ENCODE measurements at places on chromosomes 16 and 17. TPM values are rescaled to one million over a fixed set of nuclear protein-coding genes. Genes with fewer than 3 reads are reported as not detected.

DNA sequence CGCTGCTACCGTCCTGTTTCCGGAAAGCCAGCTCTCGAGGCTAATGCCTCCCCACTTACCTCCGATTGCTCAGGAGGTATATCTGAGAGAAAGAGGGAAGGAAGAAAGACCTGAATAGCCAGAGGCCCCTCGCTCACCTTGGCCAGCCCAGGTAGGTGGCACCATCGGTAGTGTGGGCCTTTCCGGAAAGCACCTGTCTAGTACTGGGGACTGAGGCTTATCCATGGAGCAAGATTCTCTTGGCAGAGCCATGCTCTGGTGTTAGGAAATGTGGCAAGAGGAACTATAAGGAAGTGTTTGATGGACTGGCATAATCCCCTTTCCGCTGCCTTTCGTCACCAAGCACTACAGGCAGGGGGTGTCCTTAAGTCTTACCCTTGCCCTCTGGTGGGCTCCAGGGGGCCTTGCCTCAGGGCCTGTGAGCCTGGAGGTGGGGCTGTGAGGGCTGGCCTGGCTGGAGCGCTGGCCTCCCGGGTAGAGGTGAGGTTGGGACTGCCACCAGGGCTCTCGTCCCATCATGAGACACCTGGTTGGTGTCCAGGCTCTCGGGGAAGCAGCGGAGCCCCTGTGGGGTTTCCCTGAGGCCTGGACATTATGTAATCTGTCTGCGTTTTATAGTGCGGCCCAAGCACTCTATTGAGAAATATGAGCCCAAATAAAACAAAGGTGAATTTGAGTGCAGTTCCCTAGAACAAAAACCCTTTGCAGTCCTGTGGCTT lies 2.9 kb downstream of the CMIP start:
- no peak for DNase-seq

Gene KRTAP9-2
- total RNA-seq: not detected

- peak; percentile 57 for DNase-seq
Measured at GRCh38 chr17:164303-165235, 16.9 kb downstream of the DOC2B start.

Gene HBQ1
- not detected for total RNA-seq

DNA sequence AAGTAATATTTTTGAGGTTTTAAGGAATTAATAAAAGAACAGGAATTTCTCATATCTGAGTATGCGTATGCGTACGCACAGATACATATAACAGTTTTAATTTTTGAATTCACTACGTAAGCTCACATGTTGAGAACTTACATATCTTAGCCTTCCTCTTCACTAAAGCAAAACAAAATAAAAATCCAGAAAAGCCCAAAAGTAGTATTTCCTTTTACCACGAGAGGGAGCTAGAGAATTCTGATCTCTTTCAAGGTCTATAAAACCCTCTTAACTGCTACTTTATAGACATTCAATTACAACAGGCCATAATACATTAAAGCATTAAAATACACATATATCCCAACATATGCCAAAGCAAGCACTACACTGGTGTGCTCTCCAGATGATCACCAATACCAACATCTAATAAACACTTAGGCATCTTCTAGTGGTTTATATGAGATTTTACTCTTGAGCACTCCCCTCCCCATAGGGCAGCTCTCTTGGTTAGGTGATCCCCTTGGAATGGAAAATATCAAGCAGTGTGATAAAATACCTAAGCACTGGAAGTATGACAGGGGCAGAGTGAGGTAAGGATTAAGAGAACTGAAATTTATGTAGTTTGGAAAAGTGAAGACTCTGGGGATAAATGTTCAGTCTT lies 94.0 kb downstream of the SKAP1 start:
- DNase-seq: no peak

Gene CDRT15
- not detected for total RNA-seq

DNA sequence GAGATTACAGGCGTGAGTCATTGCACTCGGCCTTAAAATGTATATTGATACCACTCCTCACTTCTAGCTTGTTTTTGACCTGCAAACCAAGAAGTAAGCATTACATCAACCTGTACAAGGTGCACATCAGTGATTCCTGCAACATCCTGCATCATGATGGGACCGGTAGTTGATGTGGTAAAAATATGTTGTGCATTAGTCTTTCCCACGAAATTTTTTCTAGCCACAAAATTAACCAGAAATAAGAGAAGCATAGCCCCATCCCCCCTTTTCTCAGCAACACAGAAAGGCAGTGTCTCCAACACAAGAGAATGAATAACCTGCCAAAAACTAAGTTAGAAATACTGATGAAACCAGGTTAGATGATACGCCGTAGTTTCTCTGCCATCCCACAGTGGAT lies 21.1 kb upstream of the NSMCE1 start:
- no peak for DNase-seq

Gene GGT6
- 21.3 TPM for total RNA-seq

Gene IL21R
- total RNA-seq: 1.2 TPM

Gene XAF1
- 54.4 TPM for total RNA-seq

DNA sequence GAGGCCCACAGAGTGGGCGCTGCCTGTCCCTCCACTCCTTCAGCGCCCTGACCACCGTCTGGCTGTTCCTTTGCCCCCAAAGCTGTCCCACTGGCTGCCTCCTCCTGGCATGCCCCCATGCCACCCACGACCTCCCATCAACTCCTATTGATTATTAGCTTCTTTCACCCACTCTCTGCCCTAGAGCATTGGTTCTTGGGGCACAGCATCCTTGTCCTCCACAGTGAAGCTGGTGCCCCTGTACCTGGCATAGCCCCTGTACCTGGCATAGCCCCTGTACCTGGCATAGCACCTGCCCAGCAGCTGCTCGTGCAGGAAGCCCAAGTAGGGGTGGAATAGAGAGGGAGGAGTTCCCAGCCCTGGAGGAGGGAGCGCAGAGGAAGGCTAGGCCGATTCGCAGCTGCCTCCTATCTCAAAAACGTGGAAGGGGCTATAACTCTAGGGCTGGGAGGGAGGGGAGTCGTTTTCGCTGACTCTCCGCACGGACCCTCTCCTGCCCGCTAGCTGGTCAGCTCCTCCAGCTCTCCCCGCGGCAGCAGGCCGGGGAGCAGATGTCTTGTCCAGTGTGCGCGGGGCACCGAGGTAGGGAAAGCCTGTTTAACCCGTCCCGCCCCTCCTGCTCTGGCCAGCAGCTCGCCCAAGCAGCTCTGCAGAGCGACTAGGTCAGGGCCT lies 5.7 kb upstream of the ACTG1 start:
- DNase-seq: no peak

DNA sequence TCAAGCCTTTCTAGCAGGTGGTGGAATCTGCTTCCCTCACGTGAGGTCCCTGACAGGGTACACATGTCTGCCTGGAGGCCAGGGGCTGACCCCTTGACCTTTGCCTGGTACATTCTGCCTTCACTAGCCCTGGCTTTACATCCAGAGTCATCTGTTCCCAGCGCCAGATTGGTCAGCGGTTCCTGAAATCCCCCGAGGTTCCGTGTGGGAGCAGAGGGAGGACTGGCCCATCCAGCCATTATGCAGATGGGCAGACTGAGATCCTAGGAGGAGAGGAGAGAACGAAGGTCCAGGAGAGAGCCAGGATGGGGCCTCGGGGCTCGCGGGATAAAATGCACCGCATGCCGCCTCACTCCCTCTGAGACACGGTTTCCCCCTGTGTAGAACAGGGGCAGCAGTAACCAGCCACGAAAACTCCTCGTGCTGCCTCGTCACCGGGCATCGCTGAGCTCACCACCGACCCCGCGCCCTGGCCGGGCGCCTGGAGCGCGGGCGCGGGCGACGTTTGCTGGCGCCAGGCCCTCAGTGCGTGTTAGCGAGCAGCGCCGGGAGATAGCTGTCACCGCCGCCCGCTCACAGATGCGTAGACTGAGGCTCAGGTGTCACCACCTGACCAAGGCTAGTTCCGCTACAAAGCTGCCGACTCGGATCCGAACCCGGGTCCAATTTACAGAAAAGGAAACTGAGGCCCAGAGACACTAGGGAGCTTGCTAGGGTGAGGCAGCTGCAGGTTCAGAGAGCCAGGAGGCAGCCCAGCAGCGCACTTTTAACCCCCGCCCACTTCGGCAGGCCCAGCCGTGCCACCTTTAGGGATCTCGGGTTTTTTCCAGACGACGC lies 811 bp upstream of the MAP2K3 start:
- no peak for DNase-seq

Gene UMOD
- total RNA-seq: 0.60 TPM

Gene CCDC144A
- 5.8 TPM for total RNA-seq

DNA sequence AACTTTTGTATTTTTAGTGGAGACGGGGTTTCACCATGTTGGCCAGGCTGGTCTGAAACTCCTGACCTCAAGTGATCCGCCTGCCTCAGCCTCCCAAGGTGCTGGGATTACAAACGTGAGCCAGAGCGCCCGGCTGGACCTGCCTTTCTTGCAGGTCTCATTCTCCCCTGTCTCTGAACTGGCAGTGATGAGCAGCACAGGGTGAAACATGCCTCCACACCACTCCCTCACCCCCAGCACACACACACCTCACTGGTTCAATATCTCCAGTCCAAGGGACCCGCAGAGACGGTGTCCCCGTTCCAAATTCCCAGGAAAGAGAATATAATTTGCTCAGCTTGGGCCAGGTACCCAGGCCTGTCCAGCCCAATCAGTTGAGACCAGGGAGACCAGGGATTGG lies 23.3 kb downstream of the SLC5A11 start:
- DNase-seq: no peak

DNA sequence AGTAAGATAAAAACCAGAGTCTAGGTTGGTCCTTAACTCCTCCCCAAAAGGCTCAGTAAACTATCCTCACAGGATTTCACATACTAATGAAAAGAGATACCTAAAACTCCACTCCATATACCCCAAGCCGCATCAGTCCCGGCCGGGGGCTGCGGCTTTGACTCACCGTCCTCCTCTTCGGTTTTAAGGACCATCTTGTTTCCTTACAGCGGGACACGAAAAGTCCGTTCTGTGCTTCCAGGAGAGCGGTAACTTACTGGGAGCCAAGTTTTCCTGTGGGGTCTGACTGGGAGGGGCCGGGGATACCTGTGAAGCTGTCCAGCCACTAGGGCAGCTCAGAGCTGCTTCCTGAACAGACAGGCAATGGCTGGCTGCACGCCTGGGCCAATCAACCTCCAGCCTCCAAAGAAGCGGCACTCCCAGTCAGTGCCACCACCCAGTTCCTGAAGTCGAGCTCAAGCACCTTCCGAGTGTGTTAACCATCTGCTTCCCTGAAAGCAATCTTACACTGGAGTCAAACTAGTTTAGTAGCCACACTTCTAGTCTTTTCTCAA lies 45.5 kb downstream of the CYTH1 start:
- DNase-seq: peak; percentile 88

Gene PSMD12
- 34.4 TPM for total RNA-seq

- no peak for DNase-seq
Measured at GRCh38 chr17:77833769-77834168, 124.7 kb upstream of the TNRC6C start.

DNA sequence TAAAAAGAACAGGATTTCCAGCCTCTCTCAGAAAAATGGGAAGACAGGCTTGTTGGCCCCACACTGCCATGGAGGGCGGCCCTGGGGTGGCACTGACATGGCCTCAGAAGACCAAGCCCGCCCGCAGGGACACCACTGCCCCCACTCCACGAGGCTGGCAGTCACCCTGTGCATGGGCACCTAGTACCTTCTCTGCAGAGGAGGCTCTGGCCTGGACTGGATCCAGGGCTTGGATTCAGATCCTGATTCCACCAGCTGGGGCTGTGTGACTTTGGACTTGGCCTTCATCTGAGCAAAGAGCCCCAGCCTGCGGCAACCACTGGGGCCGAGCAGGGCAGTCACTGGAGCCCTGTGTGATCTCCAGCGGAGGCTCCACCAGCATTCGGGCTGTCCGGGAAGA lies 16.8 kb upstream of the FASN start:
- no peak for DNase-seq

Gene MAP2K4
- 27.9 TPM for total RNA-seq

Gene DDX42
- total RNA-seq: 90.4 TPM

Gene PIRT
- total RNA-seq: 0.32 TPM

GRCh38 chr16:11689031-11689840 lies 21.0 kb downstream of the SNN start:
- DNase-seq: no peak

GRCh38 chr17:6166492-6167179 lies 96.5 kb downstream of the WSCD1 start:
- DNase-seq: no peak

Gene NEUROD2
- not detected for total RNA-seq

DNA sequence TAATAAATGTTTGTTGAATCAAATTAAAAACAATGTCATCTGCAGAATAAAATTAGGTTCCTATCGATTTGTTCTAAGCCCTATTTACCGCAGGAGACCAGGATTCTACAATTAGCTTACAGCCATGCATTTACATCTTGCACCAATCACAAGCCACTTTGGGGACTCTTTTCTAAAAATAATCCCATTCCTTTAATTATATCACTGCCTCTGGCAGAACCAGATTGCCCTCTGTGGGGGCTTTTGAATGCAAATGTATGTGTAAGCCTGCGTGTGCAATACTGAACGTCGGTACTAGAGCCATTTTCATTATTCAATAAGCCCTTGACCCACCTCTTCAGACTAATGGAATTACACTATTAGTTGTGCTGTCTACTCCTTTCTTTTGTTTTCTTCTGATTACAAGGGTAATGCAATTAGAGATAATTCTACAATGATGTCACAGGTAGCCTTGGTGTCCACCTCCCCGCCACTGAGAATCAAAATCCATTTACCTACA lies 391.3 kb upstream of the XYLT1 start:
- DNase-seq: no peak

DNA sequence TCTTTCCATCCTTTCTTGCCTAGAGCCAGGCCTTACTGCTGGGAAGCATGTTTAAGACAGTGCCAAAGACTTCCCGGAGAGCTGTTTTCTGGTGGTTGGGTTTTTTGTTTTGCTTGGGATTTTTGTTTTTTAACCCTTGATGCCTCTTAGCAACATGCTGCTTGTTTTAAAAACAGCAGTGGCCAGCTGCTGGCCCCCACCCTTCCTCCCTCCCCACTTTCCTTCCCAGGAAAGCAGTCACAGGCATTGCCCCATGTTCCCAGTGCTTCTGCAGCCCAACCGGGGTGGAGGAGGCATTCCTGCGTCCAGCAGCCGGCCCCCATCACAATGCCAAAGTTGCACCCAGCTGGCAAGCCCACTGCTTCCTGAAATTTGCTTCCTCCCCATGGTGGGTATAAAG lies 12.6 kb downstream of the TMEM132E start:
- DNase-seq: no peak

Gene ZP2
- total RNA-seq: 0.09 TPM

All from mucosa of gallbladder (tissue), 1 donor.